ENCODE measurements at places on chromosomes 11 and 22.

- H3K27me3 ChIP-seq: peaks cover 35% of the 10 kb centered on the region
- no peaks in the 10 kb centered on the region for H3K36me3 ChIP-seq
- no peaks in the 10 kb centered on the region for H3K4me1 ChIP-seq
- H3K4me3 ChIP-seq: no peak overlapping the region
- no peak overlapping the region for H3K27ac ChIP-seq
Measured at GRCh38 chr11:77269484-77270123, 31.9 kb downstream of the GDPD4 start.

DNA sequence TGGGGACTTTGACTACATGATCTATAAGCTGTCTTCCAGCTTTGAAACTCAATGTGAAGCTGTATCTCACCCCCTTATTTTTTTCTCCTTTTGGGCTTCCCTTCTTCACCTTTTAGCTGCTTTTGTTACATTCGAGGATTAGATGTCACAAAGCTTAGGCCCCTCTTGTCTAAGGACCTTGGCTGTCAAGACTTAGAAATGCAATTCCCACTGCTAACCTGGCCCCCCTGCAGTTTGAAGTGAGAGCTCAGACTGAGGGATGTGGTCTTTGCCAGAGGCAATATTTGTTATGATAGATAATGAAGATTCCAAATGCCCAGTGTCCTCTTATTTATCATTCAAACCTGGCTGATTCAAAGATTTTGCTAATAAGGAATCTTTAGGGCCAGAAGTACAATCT is 128.3 kb downstream of the ARL14EP start:
- no peaks in the 10 kb centered on the region for H3K36me3 ChIP-seq
- peaks cover 41% of the 10 kb centered on the region for H3K27me3 ChIP-seq
- H3K4me3 ChIP-seq: no peak overlapping the region
- no peak overlapping the region for H3K27ac ChIP-seq
- H3K4me1 ChIP-seq: no peaks in the 10 kb centered on the region
- DNase-seq: no peak

DNA sequence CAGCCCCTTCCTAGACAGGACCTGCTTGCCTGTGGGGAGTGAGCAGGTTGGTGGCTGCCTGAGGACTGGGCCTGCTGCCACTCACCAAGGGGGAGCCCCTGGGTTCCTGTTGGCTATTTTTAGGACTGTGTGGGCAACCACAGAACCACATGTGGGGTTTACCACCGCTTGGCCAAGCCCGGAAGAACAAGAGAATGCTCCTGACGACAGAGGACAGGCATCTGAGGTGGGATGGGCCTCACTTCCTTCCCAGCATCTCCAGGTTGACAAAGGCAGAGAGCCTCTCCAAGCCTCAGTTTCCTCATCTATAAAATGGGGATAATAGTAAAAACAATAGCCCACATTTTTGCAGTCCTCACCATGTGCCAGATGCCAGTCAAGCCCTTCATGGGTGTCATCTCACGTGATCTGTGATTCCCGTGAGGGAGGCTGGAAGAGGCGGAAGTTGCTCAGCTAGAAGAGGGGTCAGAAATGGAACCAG is 43.6 kb downstream of the LRRC32 start:
- H3K4me1 ChIP-seq: peaks cover 23% of the 10 kb centered on the region
- H3K27ac ChIP-seq: no peak overlapping the region
- DNase-seq: no peak
- H3K4me3 ChIP-seq: no peak overlapping the region
- no peaks in the 10 kb centered on the region for H3K36me3 ChIP-seq

GRCh38 chr11:75346912-75347647 is 4.4 kb downstream of the ARRB1 start:
- peaks cover 73% of the 10 kb centered on the region for H3K4me1 ChIP-seq
- no peaks in the 10 kb centered on the region for H3K27me3 ChIP-seq
- H3K4me3 ChIP-seq: peak overlapping the region; percentile 61
- peaks cover 4% of the 10 kb centered on the region for H3K36me3 ChIP-seq
- no peak for DNase-seq

DNA sequence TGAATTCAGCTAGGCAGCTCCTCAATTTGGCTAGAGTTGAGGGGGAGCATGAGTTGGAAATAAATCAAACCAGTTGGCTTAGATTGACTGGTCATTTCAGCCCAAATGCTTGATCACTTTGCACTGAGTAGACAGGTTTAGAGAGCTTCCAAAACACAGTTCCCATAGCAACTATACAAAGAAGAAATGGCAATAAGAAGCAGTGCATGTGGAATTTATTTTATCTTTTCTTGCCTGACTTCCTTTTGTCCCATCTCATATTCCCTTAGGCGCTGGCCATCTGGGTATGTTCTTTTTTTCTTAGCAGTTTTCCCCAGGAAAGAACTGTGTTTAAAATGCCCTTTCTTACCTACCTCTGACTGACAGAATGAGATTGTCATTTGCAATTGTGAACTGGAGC is 38.7 kb upstream of the C11orf87 start:
- H3K4me3 ChIP-seq: no peak overlapping the region
- no peaks in the 10 kb centered on the region for H3K4me1 ChIP-seq
- no peaks in the 10 kb centered on the region for H3K36me3 ChIP-seq
- no peak overlapping the region for H3K27ac ChIP-seq
- H3K27me3 ChIP-seq: no peaks in the 10 kb centered on the region

GRCh38 chr11:45482331-45482730 is 183.1 kb downstream of the CHST1 start:
- DNase-seq: no peak
- no peak overlapping the region for H3K4me3 ChIP-seq
- no peak overlapping the region for H3K27ac ChIP-seq
- H3K36me3 ChIP-seq: peaks cover 4% of the 10 kb centered on the region

- H3K27ac ChIP-seq: no peak overlapping the region
- no peaks in the 10 kb centered on the region for H3K4me1 ChIP-seq
- DNase-seq: no peak
Measured at GRCh38 chr11:56885177-56885576, 103.5 kb upstream of the OR5AK2 start.

DNA sequence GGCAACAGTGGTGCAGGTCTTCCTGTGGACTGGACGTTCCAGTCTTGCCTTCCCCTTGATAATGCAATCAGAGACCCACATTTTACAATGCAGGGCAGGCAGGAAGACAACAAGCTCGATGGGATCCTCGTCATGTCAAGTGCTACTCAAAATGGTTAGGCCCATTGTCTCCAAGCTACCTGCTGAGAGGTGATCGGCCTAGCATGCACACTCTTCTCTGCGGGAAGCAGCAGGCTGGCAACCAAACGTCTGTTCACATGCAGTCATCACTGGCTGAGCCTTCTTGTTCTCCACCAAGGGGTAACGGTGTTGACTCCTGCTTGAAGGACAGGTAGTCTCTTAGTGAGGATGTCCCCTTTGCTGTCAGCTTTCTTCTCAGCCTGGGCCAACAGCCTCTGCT is 25.5 kb upstream of the CD82 start:
- H3K4me1 ChIP-seq: peaks cover 5% of the 10 kb centered on the region
- no peak overlapping the region for H3K27ac ChIP-seq
- peaks cover under 1% of the 10 kb centered on the region for H3K36me3 ChIP-seq

GRCh38 chr22:25900390-25900789 is 158.4 kb downstream of the MYO18B start:
- H3K4me1 ChIP-seq: peaks cover 3% of the 10 kb centered on the region
- peaks cover 13% of the 10 kb centered on the region for H3K27me3 ChIP-seq
- H3K4me3 ChIP-seq: no peak overlapping the region
- H3K36me3 ChIP-seq: peaks cover 2% of the 10 kb centered on the region
- H3K27ac ChIP-seq: no peak overlapping the region

DNA sequence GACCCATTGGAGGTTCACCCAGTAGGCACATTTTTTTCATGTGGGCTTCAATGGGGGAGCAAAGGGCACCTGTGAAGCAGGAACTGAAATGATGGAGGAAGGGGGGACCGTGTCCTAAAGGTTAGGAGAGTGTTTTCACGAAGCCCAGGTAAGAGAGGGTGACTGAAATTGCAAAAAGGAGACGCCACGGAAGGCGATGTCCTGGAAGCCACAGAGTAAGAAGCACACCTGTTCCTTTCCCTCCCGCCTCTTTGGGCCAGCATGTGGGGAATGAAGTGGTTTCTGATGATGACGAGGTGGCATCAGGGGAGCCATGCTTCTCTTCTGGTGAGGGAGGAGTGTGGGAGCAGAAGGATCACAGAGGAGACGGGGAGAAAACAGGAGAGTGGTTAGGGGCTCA is 37.0 kb upstream of the MICAL2 start:
- peaks cover 13% of the 10 kb centered on the region for H3K4me1 ChIP-seq
- H3K27ac ChIP-seq: no peak overlapping the region
- H3K36me3 ChIP-seq: no peaks in the 10 kb centered on the region
- no peak overlapping the region for H3K4me3 ChIP-seq
- DNase-seq: no peak

DNA sequence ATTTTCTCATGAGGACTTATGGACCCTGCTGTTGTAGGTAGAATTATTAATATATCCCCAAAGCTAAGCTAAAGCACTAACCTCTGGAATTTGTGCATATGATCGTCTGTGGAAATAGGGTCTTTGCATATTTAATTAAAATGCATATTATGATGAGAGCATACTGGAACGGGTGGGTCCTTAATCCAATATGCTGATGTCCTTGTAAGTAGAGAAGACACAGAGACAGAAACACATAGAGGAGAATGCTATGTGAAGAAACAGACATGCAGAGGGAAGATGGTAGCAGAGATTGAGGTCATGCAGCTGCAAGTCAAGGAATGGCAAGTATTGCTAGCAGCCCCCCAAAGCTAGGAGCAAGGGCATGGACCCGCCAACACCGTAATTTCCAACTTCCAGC is 439.2 kb downstream of the LRRC4C start:
- H3K27me3 ChIP-seq: no peaks in the 10 kb centered on the region
- H3K36me3 ChIP-seq: no peaks in the 10 kb centered on the region
- no peak overlapping the region for H3K4me3 ChIP-seq
- H3K27ac ChIP-seq: no peak overlapping the region
- DNase-seq: no peak

GRCh38 chr11:112523031-112523430 is 262.4 kb upstream of the PLET1 start:
- no peak overlapping the region for H3K4me3 ChIP-seq
- DNase-seq: no peak

DNA sequence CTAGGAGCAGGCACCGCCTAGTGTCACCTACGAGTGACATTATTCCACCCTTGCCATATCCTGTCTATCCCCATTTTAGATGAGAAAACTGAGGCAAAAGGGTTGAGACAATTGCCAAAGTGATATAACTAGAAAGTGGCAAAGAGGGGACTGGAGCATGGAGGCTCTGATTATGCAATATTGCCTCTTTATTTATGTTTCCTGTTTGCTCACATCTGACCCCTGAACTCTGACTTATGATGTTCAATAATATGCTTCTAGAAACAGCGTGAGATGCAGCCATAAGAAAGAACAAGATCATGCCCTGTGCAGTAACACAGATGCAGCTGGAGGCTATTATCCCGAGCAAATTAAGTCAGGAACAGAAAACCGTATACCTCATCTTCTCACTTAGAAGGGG is 7.7 kb downstream of the ELF5 start:
- no peak overlapping the region for H3K27ac ChIP-seq
- peaks cover 24% of the 10 kb centered on the region for H3K27me3 ChIP-seq
- no peaks in the 10 kb centered on the region for H3K4me1 ChIP-seq
- no peak overlapping the region for H3K4me3 ChIP-seq

DNA sequence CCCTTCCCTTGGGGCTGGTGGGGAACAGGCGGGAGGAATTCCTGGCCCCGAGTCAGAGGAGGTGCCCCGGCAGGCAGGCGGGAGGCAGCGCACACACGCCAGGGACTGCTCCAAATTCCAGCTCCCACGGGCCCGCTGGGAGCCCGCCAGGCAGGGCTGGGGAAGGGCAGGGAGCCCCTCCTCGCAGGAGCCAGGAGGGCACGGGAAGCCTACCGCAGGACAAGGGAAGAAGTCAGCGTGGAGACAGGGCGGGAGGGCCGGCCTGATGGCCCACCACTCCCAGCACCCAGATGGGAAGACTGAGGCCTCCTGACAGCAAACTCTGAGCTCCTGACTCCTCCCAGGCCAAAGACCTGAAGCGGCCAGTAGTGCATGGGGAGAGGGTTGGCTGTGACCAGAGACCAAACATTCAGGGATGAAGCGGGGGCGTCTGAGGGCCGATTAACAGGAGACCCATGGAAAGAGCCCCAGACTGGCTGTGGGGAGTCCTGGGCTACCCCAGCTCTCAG is 22.4 kb downstream of the RPL3 start:
- H3K36me3 ChIP-seq: peaks cover 2% of the 10 kb centered on the region
- peaks cover 13% of the 10 kb centered on the region for H3K4me1 ChIP-seq
- H3K4me3 ChIP-seq: no peak overlapping the region
- DNase-seq: no peak

DNA sequence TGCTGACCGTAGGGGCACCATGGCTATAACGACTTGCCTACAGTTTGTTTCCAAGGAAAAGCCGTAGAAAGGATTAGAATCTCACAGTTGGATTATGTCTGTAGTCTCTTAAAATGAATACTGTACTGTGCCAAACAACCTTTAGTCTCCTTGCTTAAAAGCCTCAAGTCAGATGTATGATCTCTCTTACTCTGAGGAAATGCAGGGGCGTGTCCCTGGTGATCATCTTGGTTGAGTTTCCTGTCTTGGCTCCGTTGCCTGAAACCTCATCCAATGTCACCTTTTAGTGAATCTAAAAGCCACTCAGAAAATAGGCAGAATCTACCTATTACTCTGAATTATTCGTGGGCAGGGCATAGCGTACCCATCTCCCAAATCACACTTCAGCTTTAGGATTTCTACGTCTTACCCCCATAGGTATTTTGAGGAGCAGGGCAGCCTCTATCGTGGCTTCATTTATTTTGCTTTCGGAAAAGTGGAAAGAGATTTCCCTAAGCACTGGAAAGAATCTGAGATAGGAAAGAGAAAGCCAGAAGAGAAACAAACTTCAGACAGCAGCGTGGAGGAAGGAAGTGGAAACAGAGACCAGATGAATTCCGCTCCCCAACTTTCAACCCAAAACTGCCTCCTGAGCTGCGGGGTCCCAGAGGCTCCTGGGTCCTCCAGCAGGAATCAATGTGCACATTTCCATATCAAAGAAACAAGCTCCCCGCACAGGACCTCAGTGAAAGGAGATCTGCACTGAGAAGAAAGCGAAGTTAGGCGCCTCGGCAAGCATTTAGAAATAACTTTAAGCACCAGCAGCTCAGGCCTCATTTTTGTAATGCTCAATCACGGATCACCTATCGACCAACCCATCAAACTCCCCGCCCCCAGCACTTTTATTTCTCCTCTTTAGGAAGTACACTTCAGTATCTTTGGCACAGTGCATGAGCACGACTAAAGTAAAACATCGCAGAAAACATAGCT is 245.8 kb downstream of the ETS1 start:
- peaks cover 2% of the 10 kb centered on the region for H3K36me3 ChIP-seq
- peak; percentile 46 for DNase-seq
- H3K4me3 ChIP-seq: peak overlapping the region; percentile 88
- no peaks in the 10 kb centered on the region for H3K27me3 ChIP-seq
- H3K27ac ChIP-seq: peak overlapping the region; percentile 99

All from T-helper 17 cell (primary cell).